ENCODE measurements at places on chromosomes 5 and 9. TPM values are rescaled to one million over a fixed set of nuclear protein-coding genes. Genes with fewer than 3 reads are reported as not detected.

DNA sequence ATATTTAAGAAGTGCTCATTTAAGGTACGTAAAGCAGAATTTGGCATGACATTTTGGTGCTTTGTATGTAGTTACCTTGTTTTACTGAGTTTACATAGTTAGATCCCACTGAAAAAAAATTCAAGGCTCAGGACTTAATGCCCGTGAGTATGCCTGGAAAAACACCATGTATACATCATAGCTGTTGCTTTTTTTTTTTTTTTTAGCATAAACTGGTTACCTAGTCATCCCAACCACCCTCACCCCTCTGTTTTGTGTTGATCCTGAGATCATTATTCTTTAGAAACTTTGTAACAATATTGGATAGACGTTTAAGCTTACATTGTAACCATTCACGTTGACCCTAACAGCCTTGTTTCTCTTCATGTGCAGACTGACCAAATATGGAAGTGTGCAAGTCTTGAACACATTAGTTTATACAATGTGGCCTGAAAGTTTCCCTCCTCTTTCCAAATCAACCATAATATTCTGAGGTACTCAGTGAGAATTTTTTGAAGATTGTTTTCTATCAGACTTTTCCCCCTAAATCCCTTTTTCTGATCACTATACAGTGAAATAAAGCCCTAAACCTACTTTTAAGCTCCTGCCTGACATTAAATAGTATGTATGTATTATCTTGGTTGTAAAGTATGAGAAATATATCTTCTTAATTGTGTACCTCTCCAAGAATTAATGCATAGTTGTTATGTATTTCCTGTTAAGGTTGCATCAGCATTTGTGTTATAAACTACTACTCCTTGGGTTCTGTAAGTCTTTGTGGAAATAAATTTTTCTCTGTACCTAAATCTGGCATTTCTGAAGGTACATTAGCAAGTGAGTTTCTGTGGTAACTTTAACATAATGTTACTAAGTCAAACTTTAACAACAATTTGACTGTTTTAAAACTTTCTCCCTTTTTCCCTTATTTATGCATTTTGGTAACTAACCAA is 4.4 kb downstream of the RABGAP1 start:
- no peak for DNase-seq
- H3K36me3 ChIP-seq: no peaks in the 10 kb centered on the region
- no peak overlapping the region for H3K27ac ChIP-seq

CD14 gene
- total RNA-seq: 3.3 TPM

DNA sequence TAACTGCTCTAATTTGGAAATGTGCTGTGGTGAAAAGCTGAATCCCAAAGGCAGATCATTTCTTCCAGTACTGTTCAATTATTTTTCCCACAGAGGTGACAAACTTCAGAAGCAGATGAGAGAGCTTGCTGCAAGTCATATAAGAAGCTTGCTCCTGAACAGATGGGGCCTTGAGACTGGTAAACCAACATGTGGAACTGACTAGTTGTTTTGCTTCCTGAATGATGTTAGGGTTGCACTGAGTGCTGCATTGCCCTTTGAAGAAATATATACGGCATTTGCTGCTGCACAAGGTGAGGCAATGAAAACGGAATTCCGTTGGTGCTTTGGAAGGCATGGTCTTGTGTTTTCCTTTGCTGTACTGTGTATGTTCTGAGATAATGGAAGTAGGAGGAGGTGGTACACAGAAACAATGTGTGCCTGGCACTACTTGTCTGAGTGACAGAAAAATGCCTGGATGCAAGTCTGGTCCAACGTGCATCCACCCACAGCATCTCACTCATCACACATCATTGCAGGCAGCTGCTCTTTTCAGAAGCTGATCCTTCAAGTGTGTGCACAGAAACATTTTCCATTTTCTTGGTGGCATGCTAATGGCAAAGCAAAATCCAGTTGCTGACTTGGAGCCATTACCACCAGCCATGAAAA is 76.9 kb downstream of the ANKH start:
- H3K36me3 ChIP-seq: no peaks in the 10 kb centered on the region
- H3K27me3 ChIP-seq: no peaks in the 10 kb centered on the region

DNA sequence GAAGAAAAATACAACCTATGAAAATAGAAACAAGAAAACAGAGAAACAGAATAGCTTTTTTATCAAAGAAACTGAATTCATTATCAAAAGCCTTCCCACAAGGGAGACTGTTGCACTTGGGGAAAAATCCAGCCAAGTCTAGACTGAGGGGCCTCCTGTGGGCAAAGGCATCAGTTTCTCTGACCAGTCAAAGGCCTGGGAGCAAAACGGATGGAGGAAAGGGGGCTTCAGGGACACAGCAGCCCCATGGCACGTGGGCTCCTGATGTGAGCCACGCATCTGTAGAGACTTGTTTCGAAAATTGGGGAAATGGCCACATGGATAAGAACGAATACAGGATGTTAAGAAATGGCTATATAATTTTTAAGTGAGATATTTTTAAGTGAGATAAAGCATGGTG is 21.1 kb downstream of the ZDHHC11B start:
- no peaks in the 10 kb centered on the region for H3K27me3 ChIP-seq
- H3K4me1 ChIP-seq: peaks cover 8% of the 10 kb centered on the region
- H3K27ac ChIP-seq: no peak overlapping the region
- no peak overlapping the region for H3K4me3 ChIP-seq

DNA sequence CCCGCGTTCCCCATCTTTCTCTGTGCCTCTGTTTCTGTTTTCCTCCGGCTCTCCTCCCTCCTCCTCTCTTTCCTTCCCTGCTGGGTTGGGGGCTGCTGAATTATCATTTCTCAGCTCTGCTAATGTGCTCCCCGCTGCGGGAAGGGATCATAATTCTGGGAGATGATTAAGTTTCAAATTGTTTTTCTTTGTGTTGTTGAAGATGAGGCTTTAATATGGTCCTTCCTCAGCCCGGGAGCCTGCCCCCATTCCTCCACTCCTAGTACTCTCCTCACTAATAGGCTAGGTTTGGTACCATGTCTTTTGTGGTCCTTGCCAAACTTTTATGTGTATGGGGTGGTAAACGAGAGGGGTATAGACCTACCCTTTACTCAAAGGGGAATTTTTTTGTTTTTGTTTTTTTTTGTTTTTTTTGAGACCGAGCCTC is 5.7 kb upstream of the PCDH1 start:
- H3K27ac ChIP-seq: no peak overlapping the region
- no peak for DNase-seq
- peaks cover 2% of the 10 kb centered on the region for H3K4me1 ChIP-seq
- H3K4me3 ChIP-seq: no peak overlapping the region
- no peaks in the 10 kb centered on the region for H3K36me3 ChIP-seq

GLDC gene
- total RNA-seq: 3.1 TPM

GRCh38 chr9:89278551-89278950 is 32.4 kb upstream of the CKS2 start:
- no peaks in the 10 kb centered on the region for H3K36me3 ChIP-seq
- H3K4me1 ChIP-seq: peaks cover 13% of the 10 kb centered on the region
- H3K4me3 ChIP-seq: no peak overlapping the region
- no peak for DNase-seq
- no peaks in the 10 kb centered on the region for H3K27me3 ChIP-seq
- H3K27ac ChIP-seq: no peak overlapping the region

SMIM33 gene
- 0.28 TPM for total RNA-seq

GRCh38 chr5:160802592-160802991 is 49.4 kb downstream of the ATP10B start:
- no peak for DNase-seq
- no peaks in the 10 kb centered on the region for H3K36me3 ChIP-seq
- H3K27me3 ChIP-seq: no peaks in the 10 kb centered on the region
- no peak overlapping the region for H3K4me3 ChIP-seq

DNA sequence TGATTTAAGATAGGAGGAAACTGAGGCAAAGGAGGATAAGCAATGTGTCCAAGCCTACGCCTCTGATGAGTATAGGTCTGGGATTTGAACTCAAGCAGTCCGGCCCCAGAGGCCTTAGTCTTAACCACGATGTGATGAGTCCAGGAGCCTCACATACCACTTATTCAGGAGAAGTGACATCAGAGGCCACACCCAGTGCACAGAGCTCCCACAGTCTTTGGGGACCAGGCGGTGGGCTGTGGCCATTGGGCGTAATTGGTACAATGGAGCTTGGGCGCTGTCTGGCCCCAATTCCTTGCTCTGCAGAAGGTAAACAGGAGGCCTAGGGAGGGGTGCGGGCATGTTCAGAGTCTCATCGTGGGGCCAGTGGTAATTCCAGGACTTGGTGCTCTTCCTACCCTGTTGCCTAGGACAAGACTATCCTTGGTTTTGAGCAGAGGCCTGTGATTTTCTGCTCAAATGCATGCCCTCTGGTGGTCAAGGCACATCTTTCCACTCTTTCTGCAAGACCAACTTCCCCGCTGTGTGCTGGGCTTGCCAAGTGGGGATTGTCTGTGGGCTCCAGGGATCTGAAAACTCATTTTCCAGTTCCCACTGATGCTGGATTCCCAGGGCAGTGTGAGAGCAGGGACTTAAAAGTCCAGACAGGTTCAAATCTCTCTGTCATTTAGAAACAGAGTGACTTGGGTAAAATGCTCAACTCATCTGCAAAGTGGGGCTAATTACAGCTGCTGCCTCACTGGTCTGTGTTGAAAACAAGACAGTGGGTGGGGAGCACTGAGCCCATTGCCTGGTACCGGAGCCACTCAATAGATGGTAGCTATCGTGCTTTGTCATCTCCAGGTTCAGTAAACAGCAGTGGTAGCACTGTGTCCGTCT is 15.8 kb downstream of the NDST1 start:
- H3K27me3 ChIP-seq: no peaks in the 10 kb centered on the region
- H3K27ac ChIP-seq: no peak overlapping the region
- H3K36me3 ChIP-seq: no peaks in the 10 kb centered on the region
- H3K4me3 ChIP-seq: no peak overlapping the region

DNA sequence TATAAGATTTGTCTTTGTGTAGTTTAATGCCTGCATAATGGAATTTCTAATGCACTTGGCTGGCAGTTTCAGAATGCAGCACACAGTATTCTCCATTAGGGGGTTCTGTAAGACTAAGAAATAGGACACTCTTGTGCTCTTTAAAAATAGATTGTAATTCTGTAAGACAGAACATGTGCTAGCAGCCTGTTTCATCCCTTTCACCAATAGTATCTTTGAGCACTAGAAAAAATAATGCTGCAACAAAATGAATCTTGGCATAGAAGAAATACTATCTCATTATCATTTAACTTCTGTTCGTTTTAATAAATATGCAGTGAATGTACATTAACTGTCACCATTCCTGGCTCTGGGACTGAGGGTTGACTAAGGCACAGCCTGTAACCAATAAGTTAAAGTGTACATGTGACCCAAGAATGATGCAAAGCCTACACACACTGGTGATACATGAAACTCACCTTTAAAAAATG is 23.8 kb upstream of the ZNF622 start:
- H3K4me1 ChIP-seq: no peaks in the 10 kb centered on the region
- no peaks in the 10 kb centered on the region for H3K36me3 ChIP-seq
- H3K4me3 ChIP-seq: no peak overlapping the region
- DNase-seq: no peak
- H3K27me3 ChIP-seq: no peaks in the 10 kb centered on the region

IL33 gene
- not detected for total RNA-seq

ECM2 gene
- not detected for total RNA-seq

DNA sequence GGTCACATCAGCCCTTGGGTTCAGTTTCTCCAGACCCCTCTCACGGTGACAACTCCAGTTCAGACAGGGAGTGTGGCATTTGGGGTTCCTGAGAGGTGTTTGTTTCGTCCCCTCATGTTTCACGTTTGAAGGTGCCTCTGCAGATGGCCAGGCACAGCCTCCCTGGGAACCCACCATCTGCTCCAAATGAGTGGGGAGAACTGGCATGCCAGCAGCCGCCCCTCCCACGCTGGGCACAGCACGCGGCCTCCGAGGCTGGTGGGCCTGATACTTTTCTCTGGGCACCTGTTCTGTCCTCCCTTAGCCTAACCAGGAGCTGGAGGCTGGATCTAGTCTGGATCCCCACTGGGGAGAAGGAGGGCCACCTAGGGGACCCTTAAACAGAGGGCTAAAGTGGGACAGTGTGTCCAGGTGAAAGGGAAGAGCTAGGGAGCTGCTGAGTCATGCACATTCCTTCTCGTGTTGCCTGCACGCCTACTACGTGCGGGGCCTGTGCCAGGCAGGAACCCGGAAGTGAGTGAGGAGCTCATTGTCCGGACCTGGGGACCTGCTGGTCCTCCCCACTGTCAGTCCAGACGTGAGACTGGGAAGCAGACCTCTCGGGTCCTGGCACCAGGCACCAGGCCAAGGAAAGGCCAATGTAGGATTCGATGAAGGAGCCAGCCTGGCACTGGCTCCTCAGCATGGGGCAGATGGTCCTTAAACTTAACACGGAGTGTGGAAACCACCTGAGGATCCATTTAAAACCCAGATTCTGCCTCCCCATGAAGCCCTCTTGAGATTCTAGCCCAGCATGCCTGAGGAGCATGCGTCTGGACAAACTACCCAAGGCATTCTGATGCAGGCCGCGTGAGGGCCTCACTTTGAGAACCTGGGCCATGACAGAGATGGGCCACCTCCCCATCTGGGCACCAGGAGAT is 11.7 kb downstream of the DNM1 start:
- H3K4me1 ChIP-seq: peaks cover 13% of the 10 kb centered on the region
- H3K27me3 ChIP-seq: no peaks in the 10 kb centered on the region
- no peak for DNase-seq
- no peak overlapping the region for H3K4me3 ChIP-seq
- no peaks in the 10 kb centered on the region for H3K36me3 ChIP-seq

DNA sequence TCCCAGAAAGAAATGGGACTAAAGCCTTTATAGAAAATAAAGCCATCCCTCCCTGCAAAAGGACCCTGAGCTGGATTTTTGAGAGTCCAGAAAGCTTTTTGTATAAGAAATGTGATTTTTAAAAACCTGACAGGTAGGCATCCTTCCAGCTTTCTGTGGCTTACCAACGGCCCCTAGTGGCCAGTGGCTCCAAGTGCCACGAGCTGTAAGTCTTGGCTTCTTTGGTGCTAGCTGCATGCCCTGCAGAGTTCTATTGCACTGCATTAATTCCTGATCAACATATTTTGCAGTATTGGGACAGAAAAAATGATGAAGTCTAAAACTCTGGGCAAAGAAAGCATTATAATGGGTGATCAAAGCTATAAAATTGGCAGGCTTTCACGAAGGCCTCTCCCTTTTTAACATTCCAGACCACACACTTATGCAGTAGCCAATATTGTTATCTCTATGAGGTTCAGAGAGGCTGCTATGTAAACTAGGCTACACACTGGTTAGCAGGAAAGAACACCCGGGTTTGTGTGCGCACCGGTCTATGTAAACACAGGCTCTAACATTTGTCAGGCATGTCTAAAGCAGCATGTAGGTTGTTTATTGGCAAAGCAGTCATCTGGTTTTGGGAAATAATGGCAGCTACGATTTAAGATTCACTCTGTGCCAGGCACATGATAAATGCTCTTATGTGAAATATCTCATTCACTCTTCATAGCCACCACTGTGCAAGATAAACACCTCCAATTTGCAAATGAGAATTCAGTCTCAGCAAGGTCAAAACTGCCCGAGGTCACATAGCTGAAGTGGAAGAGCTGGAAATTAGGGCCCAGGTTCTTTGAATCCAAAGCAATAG is 55.2 kb downstream of the NMUR2 start:
- no peak overlapping the region for H3K4me3 ChIP-seq
- no peak for DNase-seq
- H3K36me3 ChIP-seq: no peaks in the 10 kb centered on the region
- H3K27me3 ChIP-seq: no peaks in the 10 kb centered on the region

GRCh38 chr5:59863777-59864176 is 29.7 kb downstream of the PDE4D start:
- H3K4me3 ChIP-seq: no peak overlapping the region
- H3K27me3 ChIP-seq: no peaks in the 10 kb centered on the region
- no peak overlapping the region for H3K27ac ChIP-seq
- no peaks in the 10 kb centered on the region for H3K4me1 ChIP-seq

GRCh38 chr5:125743939-125744338 is 679.3 kb upstream of the GRAMD2B start:
- H3K27me3 ChIP-seq: no peaks in the 10 kb centered on the region
- H3K4me1 ChIP-seq: no peaks in the 10 kb centered on the region
- no peak overlapping the region for H3K27ac ChIP-seq
- H3K36me3 ChIP-seq: no peaks in the 10 kb centered on the region
- DNase-seq: no peak
- H3K4me3 ChIP-seq: no peak overlapping the region

All from CD8-positive, alpha-beta memory T cell (primary cell).